Occipital lobe (tissue), 3 donors: ENCODE measurements at places on chromosomes 16 and 17.

DNA sequence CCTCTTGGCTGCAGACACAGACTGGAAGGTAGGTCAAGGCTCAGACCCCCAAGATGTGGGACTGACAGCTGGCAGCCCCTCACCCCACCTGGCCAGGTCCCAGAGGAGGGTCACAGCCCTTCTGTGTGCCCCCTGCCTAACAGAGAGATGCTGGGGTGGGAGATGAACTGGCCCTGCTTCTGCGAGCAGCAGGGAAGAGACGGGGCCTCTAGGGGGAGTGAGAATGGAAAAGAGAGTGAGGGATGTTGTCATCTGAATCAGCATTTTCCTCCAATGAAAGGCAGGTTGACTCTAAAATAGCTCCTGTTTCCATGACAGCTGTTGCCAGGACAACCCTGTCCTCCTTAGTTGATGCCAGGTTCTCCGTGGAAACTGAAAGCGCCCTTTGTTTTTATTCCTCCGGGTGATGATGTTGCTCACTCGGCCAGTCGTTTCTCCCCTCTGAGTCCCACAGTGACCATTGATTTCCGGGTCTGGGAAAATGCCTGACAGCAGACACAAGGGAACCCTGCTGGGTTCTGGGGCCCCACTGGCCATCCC is 4.9 kb upstream of the NDRG4 start:
- peak; percentile 89 for DNase-seq

DNA sequence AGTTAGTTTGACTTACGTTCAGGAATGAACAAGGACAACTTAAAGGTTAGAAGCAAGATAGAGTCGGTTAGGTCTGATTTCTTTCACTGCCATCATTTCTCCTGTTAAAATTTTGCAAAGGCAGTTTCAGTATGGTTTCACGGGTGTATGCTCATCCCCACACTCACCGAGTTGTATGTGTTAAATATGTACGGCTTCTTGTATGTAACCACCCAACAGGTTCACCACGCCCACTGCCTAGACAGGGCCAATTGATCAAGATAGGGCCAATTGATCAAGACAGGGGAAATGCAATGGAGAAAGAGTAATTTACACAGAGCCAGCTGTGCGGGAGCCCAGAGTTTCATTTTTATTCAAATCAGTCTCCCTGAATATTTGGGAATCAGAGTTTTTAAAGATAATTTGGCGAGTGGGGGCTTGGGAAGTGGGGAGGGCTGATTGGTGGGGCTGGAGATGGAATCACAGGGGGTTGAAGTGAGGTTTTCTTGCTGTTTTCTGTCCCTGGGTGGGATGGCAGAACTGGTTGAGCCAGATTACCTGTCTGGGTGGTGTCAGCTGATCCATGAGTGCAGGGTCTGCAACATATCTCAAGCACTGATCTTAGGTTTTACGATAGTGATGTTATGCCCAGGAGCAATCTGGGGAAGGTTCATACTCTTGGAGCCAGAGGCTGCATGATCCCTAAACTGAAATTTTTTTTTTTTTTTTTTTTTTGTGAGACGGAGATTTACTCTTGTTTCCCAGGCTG is 62.4 kb upstream of the PLCG2 start:
- DNase-seq = no peak

- DNase-seq = peak; percentile 16
Measured at GRCh38 chr16:53892155-53892554, 188.2 kb downstream of the FTO start.

DNA sequence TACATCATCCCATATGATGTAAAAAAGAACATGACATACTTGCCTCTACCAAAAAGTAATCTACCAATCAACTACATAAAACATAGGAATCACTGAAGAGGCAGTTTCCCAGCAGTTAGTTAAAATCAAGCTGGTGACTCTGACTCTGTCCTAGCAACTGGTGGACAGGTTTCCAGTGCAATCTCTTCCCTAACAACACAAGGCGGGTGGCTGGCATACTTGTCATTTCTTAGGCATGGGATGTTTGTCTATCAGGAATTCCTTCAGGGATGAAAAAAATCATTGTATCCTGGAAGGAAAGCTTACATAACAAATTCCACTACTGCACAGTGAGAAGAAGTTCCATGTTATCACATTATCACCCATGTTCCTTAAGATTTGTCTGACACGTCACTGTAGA is 50.9 kb downstream of the HELZ start:
- no peak for DNase-seq

DNA sequence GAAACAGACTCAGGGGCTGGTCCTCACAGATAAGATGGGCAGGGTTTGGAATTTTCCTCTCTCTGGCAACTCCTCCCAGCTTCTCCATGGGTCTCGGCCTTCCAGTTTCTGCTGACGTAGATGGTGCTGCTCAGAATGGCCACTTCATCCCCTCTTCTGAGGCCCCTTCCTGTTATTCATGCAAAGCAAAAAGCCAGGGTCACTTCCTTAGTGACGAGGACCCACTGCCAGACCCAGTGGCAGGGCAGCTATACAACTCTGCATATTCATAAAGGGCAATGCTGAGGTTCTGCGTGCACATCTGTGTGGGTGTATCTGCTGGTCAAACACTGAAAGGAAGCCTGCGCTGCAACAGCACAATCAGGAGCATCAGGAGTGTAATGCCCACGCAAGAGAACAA is 108.8 kb downstream of the WSCD1 start:
- DNase-seq = no peak

DNA sequence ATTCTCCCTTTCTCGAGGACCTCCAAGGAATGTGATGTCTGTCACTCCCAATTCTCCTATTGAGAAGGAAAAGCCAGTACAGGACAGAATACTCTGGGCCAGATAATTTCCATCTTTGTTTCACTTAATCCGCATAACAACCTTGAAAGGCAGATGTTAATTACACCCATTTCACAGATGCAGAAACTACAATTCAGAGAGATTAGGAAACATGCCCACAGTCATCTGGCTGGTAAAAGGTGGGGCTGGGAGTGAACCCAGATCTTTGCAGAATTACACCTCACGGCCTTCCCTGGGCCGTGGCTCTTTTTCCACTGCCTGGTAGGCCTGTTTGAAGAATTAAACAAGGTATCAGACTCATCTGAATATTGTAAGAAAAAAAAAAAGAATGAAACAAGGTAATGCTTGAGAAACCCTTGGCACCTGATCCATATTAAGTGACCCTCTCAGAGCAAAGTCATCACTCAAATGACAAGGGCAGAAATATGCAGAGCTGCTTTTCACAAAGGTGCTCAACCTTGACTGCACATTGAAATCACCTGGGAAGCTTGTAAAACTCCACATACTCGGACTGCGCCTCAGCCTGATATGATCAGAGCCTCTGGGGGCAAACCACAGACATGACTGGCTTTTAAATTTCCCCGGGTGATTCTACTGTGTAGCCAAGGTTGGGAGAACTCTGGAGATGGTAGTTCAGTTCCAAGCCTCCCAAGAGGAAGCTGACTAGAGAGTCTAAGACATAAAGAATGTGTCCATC is 16.6 kb upstream of the G6PC1 start:
- no peak for DNase-seq

- DNase-seq = no peak
Measured at GRCh38 chr16:30185683-30186421, 2.5 kb downstream of the CORO1A start.

DNA sequence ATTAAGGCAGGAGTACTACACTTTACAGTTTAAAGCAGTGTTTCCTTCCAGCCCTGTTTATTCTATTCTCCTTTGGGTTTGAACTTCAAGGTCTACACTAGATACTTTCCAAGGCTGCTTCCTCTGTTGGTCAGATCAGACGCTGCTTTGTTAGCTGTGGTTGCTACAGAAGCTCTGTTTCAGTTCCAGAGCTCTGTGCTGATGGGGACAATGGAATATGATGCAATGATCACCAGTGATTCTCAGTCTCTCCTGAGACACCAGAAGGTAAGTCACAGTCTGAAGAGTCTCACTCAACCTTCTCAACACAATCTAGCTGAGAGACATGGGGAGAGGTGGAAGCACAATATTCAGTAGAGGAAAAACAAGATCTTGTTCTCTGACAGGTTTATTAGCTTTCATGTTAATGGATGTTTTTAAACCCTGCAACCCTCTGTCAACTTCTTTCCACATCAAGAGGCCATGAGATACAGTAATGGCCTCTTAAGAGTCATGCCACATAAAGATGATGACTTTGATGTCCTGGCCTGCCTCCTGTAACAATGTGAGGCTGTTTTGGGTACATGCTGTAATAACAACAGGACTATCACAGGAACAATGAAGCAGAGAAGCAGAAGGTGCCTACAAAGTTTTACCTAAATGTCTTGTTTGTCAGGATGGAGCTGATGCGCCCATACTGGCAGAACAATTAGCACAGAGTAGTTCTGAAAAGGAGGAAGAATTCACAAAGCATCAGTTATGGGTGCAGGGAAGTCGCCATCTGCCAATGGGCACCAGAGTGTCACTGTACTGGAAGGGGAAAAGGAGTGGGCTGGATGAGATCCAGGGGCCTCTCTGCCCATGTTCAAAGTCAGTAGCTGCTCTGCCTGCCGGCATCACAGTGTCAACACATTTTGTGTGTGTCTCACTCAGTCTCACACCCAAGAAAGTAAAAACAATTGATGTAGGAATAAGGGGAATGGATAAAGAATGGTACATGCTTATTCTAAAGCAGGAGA is 33.4 kb downstream of the PSME3IP1 start:
- DNase-seq = no peak

- DNase-seq = no peak
Measured at GRCh38 chr16:67284699-67285646, 5.6 kb downstream of the PLEKHG4 start.

- DNase-seq = no peak
Measured at GRCh38 chr17:63503341-63503705, 19.8 kb upstream of the KCNH6 start.

GRCh38 chr16:2919511-2920255 is 8.0 kb downstream of the FLYWCH1 start:
- no peak for DNase-seq

DNA sequence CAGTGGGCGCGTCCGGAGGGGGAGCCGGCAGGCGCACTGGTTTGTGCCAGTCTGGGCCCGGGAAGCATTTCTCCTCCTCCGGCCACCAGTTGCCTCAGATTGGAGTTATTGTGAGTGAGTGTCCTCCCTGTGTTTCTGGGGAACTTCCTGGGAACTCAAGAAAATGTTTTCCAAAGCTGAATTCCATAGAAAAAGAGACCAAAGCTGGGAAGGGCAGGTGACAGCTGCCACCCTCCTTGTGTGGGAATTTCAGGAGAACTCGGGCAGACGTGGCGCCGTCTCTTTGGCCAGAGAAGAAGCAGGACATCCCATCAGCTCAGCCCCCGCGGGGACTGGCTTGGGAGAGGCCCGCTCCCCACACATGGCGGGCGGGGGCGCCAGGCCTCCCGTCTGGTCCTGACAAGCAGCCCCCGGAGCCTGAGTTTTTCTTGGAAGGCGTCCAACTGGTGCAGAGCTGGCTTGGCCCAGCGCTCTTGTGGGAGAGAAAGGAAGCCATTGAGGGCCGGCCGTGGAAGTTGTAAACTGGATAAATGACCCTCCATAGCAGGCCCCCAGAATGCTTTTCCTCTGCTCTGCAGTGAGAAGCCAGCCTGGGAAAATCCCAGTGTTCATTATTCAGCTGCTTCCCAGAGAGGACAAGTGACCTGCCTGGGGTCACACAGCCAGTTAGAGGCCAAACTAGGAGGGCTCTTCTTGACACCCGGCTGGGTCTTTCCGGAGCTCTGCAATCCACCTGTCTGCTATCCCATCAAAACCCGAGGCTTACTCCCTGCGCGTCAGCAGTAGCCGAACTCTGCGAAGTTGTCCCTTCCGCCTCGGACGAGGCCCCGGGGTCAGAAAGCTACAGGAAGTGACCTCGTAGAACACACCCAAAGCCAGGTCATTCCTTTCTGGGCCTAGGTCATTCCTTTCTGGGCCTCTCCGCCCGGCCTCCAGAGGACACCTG is 39.2 kb upstream of the GSE1 start:
- peak; percentile 27 for DNase-seq

GRCh38 chr16:47358816-47359215 is 102.0 kb downstream of the ITFG1 start:
- no peak for DNase-seq

DNA sequence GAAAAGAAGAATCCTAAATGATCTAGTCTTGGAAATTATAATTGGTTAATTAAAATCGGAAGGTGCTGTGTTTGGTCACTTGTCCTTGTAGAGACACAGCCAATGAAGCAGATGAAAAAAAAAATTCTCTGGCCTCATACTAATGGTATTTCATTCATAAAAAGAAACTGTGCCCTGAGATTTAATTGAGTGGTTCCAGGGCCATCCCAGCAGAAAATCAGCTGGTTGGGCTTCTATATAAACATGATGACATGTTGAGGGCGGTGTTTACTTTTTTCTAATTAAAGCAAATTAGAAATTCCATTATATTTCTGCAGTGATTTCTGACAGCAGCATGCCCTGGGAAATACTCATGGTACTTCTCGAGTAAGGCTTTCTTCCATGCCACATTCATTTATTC is 191.9 kb upstream of the KCNJ16 start:
- no peak for DNase-seq

- no peak for DNase-seq
Measured at GRCh38 chr16:89319886-89320781, 102.6 kb downstream of the ZNF778 start.

- DNase-seq = peak; percentile 35
Measured at GRCh38 chr17:33647956-33648355, 354.9 kb upstream of the ASIC2 start.

GRCh38 chr16:60902114-60902513 is 1134.1 kb downstream of the CDH8 start:
- no peak for DNase-seq

DNA sequence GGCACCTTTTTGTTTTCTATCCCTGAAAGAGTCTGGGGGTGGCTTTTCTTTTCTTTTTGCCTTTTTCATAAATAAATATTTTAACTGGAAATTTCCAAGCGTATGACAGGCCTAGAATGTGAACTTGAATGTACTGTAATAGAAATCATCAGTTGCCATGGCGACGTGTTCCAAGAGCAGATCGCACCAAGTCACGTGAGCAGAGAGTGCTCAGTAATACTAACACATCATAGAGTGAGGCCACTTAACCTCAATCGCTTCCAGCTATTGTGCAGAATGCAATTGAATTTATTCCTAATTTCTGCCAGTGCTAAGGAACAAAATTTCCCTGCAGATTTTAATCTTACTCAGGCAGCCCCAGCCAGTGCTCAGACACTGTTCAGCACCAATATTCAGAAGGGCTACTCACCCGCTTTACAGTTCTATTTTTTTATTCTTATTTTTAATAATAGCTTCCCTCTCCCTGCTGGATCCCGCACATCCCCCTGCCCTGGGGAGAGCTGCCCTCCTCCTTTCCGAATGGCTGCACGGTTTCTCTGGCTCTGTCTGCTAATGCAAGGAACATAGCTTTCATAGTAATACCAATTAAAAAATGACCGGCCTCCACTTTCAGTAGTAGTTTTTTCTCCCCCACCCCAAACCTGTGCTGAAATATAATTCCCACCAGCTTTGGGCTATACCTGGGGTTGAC is 26.2 kb upstream of the PMFBP1 start:
- DNase-seq = peak; percentile 76

GRCh38 chr17:64200080-64201032 is 62.7 kb downstream of the TEX2 start:
- no peak for DNase-seq

GRCh38 chr17:64773386-64773835 is 111.3 kb upstream of the SMURF2 start:
- no peak for DNase-seq

- no peak for DNase-seq
Measured at GRCh38 chr17:49908782-49909714, 59.9 kb upstream of the DLX4 start.
